WTC11 (cell line): ENCODE measurements at places on chromosomes 7 and 10.
A peak's percentile ranks its signal among the peaks of the same experiment; 100 is the strongest.

- DNase-seq, result peak; percentile 51
Measured at GRCh38 chr7:159031135-159031701, 113.4 kb downstream of the VIPR2 start.

DNA sequence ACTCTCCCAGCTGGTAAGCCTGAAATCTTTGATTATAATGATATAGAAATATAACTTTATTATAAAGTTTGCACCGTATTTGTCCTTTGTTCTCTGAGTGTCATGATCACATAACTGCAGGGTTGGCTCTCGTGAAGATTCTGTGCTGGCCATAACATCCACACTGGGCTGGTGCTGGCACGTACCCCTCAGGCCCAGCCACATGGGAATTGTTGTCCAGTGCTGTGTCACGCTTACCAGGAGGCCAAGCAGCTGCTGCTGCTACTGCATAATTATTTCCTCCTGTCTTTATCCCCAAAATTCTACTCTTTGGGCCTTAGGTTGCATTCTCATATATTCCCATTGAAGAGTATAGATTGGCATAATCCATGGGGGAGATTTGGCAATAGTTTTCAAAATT, 20.8 kb upstream of the UCN3 start:
- no peak for DNase-seq

- DNase-seq, result no peak
Measured at GRCh38 chr10:12508165-12508564, 158.8 kb downstream of the CAMK1D start.

GRCh38 chr10:2986391-2986801, 81.0 kb upstream of the PFKP start:
- DNase-seq, result no peak

GRCh38 chr10:11560076-11560709, 51.3 kb downstream of the USP6NL start:
- no peak for DNase-seq

DNA sequence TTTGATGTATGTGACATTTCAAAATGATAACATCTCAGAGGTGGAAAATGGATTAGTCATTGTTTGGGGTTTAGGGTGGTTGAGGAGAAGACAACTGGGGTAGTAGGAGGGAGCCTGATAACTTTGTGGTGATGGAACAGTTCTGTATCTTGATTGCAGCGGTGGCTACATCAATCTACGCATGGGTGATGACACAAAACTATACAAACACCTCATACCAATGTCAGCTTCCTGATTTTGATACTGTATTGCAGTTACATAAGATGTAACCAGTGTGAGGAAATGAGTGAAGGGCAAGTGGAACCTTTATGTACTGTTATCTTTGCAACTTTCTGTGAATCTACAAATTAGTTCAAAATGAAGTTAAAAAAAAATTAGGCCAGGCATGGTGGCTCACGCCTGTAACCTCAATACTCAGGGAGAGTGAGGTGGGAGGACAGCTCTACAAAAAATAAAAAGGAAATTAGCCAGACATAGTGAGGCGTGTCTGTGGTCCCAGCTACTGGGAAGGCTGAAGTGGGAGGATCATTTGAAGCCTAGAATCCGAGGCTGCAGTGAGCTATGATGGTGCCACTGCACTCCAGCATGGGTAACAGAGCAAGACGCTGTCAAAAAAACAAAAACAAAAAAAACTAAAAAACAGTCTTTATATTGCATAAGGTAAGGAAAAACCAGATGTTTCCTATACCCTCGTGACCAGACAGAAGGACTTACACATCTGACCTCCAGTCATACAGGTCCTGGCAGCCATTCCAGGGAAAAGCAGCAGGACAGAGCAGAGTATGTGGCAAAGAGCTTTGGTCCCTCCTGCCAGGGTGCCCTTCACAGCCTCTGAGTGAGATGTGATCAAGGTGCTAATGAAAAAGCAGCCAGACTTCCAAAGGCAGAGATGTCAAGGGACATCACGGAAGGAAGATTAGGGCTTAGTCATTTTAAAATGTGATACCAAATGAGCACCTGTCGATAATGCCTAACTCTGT, 50.8 kb downstream of the CYTH3 start:
- no peak for DNase-seq

GRCh38 chr7:150503581-150503980, 11.1 kb upstream of the GIMAP7 start:
- DNase-seq, result no peak

DNA sequence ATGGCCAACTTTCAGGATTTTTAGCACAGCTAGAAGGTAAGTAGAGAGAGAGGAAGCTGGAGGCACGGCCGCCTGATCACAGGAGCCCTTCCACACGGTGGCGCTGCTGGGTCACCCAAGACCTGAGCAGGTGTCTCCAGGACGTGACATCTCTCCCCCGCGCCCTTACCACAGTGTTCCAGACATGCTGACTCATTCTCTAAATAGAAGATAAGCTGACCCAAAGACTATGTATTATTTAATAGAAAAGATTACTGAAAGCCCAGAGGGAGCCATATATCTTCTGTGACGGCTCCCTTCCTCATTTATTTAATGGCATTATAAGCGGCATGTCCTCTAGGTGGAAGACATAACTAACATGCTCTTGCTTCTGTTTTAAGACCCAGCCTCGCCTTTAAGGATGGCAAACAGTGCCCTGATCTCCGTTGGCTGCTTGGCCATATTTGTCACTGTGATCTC, 26.0 kb upstream of the MALSU1 start:
- peak; percentile 95 for DNase-seq

GRCh38 chr10:44552726-44553125, 167.8 kb upstream of the CXCL12 start:
- no peak for DNase-seq

GRCh38 chr7:108226816-108227299, 96.7 kb upstream of the LAMB4 start:
- DNase-seq, result no peak

DNA sequence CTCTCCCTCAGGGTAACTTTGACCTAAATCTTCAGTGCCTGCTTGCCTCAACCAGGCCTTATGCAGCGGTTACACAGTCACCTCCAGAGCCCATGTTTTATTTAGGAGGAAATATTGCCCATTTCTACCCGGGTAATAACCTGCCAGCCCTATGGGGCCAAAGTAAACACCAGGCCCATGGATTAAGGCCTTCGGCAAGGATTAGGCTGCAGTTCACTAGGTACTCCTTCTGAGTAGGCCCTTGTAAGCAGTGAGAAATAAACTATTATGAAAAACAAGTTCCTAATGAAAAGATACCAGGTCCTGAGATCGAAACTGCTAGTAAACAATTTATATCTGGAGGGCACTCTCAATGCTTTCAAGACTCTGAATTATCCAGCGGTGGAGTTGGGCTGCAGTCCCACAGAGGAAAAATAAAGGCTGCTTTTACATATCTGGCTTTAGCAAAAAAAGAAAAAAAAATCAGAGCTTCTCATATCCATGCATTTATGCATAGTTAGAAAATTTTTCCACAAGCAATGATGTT, 3.7 kb upstream of the HOXA10 start:
- DNase-seq, result no peak

DNA sequence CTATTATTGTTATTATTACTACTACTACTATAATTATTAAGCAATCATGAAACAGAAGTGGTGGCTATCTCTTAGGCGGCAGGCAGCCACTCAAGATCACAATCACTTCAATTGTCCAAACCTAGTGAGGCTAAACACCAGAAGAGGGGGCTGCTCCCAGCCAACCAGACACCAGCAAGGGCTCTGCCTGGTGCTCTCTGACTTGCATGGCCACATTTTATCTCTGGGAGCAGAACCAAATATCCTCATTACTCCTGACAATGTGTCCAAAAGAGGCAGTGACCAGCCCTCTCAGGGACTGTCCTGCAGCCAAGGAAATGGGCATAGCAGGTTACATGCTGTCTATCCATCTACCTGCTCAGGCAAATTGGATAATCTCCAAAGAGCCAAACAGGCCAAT, 187.4 kb upstream of the PDE1C start:
- DNase-seq, result no peak

- DNase-seq, result no peak
Measured at GRCh38 chr7:55977831-55978230, 13.4 kb downstream of the NIPSNAP2 start.

DNA sequence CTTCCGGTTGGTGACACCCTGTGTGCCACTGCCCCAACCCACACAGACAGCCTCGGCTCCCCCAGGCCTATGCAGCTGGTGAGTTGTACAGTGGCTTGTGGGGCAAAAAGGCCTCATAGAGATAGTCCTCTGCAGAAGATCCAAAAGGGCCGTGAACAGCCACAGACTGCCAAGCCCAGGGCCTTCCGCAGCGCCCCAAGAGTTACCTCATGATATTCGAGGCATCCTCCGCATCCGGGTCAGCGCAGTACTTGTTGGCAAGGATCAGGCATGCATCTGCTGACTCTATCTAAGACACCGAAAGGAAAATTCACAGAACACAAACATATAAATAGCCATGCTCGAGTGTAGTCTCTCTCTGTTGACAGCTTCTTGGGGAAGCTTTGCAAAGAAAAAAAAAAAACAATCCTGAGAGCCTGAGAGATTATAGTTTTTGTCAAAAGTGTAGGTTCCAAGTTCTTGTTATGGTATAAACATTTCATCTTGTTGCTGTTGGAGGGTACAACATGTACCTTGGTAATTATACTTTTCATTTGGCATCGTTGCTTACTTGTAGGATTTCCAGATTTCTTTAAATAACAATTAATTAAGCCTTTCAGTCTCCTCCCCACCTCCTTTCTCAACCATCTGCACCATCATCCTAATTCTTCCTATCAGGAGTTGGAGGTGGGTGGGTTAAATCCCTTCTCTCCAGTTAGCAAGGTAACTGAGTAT, 553.0 kb downstream of the KCNMA1 start:
- DNase-seq, result no peak

DNA sequence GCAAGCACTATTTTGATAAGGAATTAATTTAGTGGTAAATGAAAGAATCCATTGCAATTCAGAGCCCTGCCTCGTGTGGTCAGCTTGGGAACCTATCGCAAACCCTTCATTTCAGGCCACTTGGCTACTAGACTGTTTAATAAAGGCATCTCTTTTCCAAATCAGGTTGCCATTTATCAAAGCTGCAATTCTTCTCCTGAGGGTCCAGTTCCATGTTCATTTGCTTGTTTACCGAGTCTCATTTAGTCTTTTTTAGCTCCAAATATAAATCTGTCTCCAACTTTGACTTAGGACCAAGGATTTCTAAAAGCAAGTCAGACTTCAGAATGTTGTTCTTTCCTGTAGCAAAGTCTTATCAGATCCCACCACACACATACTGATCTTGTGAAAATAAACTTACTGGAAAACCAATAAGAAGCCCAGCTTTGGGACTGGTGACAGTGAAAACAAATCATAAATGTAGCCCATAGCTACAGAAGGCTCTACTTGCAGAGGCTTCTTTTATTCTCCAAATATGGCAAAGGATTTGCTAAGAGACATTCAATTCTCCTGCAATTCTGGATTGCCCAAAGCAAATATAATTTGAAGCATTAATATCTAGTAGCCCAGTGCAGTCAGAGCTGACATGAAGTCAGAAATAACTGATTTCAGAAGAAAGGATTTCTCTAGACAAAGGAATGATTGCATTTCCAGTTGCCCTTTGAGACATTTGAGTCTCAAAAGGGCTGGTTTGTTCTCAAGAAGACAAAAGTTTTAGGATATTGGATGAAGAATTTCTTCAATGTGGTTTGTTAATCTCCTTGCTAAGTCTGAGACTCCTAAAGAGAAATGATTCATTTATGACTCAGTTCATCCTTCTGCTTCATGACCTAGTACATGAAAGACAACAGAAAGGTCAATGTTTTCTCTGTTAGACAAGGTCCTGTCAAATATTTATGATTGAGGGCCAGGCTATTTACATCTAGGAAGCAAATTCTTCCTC, 28.0 kb downstream of the PPP1R3C start:
- DNase-seq, result no peak

DNA sequence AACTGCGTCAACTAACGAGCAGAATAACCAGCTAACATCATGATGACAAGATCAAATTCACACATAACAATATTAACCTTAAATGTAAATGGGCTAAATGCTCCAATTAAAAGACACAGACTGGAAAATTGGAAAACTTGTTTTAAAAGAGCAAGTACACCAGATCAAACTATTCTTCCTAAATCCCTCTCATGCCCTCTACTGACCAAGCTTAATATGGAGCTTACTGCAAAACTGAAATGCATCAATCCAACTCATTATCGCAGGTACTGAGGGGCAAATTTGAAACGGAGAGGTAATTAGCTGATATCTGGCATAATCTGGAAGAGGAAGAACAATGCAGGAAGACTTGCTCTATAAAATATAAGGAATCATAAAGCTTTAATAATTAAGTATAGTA, 1223.8 kb downstream of the NXPH1 start:
- DNase-seq, result no peak

- peak; percentile 8 for DNase-seq
Measured at GRCh38 chr10:132908621-132909295, 33.6 kb downstream of the CFAP46 start.
